CD4-positive, CD25-positive, alpha-beta regulatory T cell (primary cell): ENCODE measurements at places on chromosomes 16 and 17. TPM values are rescaled to one million over a fixed set of nuclear protein-coding genes. Genes with fewer than 3 reads are reported as not detected.

The SARM1 gene
- total RNA-seq: 21.7 TPM

DNA sequence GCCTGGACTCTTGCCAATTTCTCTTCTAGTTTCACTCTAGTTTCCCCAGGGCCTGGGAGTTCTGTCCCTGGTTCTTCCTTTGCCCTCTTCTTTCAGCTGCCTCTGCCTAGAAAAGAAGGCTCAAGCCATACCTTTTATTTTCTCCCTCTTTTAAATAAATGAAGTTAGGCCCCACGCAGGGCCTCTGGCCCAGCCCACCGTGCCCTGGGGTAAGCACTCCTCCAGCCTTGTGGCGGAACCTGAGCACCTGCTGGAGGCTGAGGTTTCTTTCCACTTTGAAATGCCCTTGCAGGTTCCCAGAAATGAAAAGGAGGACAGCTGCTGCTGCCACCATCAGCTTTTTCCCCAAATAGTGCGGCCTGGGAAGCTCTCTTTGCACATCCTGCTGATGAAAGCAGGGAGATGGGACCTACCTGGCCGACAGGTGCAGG lies 139.4 kb downstream of the CCDC182 start:
- peak overlapping the region; percentile 85 for H3K27ac ChIP-seq
- peak; percentile 64 for DNase-seq
- H3K4me3 ChIP-seq: peak overlapping the region; percentile 30
- peaks cover 64% of the 10 kb centered on the region for H3K4me1 ChIP-seq
- H3K27me3 ChIP-seq: no peaks in the 10 kb centered on the region

DNA sequence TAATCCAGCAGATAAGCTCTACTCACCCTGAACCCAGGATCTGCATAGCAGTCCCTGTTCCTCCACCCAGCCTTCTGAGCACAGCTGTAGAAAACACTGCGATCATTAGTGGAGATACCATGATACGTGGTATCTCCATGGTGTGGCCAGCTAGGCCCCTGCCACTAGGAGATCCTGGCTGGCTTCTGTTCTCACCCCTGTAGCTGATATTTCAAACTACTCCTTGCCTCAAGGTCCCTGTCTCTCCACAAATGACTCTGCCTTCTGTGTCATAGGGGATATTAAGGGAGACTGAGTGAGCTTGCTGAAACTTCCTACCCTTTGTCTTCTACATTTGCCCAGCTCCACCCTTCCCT lies 44.3 kb downstream of the ERN1 start:
- H3K4me3 ChIP-seq: peak overlapping the region; percentile 13
- H3K36me3 ChIP-seq: peaks cover 5% of the 10 kb centered on the region

The FNDC8 gene
- total RNA-seq: not detected

The MYH13 gene
- total RNA-seq: not detected

DNA sequence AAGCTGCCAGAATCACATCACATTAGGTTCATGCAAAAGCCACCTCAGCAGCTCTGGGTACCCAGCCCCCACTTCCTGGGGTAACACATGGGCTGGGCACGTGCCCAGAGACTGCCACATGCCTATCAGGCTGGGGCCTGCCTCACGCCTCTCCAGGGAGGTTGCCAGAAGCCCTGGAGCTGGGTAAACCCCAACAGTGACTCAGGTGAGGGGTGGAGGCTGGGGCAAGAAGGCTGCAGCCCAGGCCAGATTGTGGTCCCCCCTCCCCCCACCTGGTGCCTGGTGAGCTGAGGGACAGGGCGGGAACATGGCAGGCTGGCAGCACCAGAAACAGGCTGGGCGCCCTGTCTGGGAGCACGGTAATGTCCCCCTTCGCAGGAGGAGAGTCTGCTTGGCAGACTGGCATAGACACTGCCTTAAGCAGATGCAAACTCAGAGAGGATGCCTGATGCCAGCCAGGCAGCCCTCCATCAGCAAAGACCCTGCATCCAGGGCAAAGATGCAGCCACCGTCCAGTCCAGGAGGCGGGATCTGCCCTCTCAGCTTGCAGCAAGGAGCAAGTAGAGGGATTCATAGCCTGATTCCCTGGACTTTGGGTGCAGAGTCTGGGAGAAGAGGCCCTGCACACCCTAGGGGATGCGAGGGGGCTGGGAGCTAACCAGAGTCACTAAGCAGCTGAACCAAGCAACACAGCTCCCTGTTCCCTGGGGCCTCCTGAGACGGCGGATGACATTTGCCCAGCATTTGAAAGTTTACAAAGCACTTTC lies 28.8 kb downstream of the NGFR start:
- H3K4me3 ChIP-seq: no peak overlapping the region
- H3K27me3 ChIP-seq: no peaks in the 10 kb centered on the region
- H3K27ac ChIP-seq: no peak overlapping the region
- H3K36me3 ChIP-seq: no peaks in the 10 kb centered on the region
- peak; percentile 8 for DNase-seq
- peaks cover 3% of the 10 kb centered on the region for H3K4me1 ChIP-seq

The FAM83G gene
- total RNA-seq: 10.7 TPM

DNA sequence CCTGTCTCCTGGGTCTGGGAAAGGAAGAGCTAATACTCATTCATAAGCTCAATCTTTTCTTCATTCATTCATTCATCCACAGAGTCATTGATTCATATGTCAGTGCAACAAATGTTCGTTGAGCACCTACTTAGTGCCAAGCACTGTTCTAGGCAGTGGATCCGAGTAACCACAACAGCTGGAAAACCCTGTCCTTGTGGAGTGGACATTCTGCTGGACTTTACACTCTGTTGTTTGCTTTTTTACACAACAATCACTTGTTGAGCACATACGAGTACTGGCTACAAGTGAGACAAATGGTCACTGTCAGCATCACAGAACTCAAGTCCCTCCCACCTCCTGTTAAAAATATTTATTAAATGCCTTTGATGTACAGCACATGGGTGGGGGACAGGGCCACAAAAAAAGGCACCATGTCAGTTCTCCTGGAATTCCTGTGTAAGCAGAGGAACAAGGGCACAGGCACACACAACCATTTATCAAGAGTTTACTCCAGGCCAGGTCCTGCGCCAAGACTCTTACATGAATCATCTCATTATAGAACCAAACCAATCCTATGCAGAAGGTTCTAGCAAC lies 46.9 kb downstream of the TEKT5 start:
- no peak for DNase-seq
- no peaks in the 10 kb centered on the region for H3K4me1 ChIP-seq
- H3K27ac ChIP-seq: no peak overlapping the region
- no peaks in the 10 kb centered on the region for H3K36me3 ChIP-seq

The CTRL gene
- 8.0 TPM for total RNA-seq

- H3K27me3 ChIP-seq: no peaks in the 10 kb centered on the region
- H3K4me3 ChIP-seq: no peak overlapping the region
- DNase-seq: no peak
- no peaks in the 10 kb centered on the region for H3K4me1 ChIP-seq
Measured at GRCh38 chr16:69371564-69371963, 14.2 kb downstream of the TERF2 start.

DNA sequence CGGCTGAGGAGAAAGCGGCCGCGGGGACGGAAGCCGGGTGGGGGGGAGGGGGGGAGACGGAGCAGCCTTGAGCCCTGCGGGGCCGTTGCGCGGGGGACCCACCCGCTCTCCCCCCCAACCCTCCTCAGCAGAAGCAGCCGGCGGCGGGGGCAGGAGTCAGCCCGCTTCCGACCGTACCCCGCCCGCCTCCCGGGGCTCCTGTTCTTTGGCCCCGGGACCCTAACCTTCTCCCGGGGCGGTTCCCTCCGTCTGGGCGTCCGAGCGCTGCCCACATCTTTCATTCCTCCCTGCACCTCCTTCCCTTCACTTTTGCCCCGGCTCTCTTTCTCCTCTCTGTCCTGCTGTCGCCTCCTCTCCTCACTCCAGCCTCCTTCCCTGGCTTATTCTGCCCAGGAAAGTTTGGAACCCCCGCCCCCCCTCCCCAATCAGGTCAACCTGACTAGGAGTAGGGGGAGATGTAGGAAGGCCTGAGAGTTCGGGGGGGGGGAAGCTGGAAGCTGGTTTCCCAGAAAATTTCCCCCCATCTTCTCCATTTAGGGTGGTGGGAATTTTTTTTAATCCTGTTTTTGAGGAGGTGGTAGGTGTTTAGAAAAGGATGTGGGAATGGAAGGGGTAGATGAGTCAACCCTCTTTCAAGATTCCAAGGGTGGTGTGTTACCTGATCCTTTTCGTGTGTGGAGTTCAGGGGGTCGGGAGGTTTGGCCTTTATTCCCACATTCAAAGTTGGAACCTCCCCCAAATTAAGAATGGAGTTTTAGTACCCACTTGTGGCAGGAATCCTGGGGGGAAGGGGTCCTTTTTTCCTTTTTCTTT lies 427 bp upstream of the NLK start:
- H3K4me3 ChIP-seq: peak overlapping the region; percentile 54
- peaks cover 49% of the 10 kb centered on the region for H3K4me1 ChIP-seq
- DNase-seq: no peak
- no peaks in the 10 kb centered on the region for H3K27me3 ChIP-seq
- H3K27ac ChIP-seq: peak overlapping the region; percentile 84

The PRDM7 gene
- not detected for total RNA-seq

DNA sequence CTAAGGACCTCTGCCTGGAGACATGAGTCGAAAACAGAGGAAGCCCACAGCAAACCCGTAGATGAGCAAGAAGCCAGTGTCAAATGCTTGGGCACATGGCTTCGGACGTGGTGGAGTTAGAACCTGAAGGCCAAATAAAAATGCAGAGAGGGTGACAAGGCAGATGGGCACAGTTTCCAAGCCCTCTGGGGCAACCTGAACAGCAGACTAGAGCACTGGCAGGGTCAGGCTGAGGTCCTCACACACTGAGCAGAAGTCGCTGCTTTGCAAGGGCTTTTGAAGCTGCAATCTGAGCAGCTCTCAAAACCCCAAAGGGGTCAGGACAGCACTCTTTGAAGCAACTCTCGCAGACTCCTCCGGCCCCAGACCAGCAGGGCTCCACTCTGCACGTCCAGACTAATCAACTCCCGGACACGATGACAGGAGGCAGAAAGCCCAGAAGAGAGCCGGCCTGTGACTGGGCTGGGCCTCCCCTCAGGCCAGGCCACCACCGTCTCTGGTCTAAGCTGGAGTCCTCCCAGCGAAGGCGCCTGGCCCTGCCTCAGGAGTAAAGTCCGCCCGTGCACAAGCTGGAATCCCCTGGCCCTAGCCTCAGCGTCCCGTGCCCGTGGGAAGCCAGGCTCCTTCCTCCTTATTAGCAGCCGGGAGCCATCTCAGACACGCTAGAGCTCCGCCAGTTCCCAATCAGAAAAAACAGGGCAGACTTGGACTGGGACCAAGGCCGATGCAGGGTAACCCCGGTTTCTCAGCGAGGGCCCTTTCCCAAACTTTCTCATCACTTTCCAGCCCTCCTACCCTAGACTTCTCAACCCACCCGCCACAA lies 924 bp downstream of the SMARCD2 start:
- no peaks in the 10 kb centered on the region for H3K27me3 ChIP-seq
- H3K4me3 ChIP-seq: peak overlapping the region; percentile 84
- H3K27ac ChIP-seq: peak overlapping the region; percentile 92
- H3K4me1 ChIP-seq: peaks cover 53% of the 10 kb centered on the region

The KRTAP9-4 gene
- not detected for total RNA-seq

GRCh38 chr16:53844804-53845203 lies 140.8 kb downstream of the FTO start:
- H3K36me3 ChIP-seq: peaks cover 16% of the 10 kb centered on the region
- H3K27me3 ChIP-seq: no peaks in the 10 kb centered on the region
- no peaks in the 10 kb centered on the region for H3K4me1 ChIP-seq
- no peak for DNase-seq
- no peak overlapping the region for H3K27ac ChIP-seq

GRCh38 chr16:74718140-74718539 lies 17.5 kb upstream of the MLKL start:
- H3K27me3 ChIP-seq: no peaks in the 10 kb centered on the region
- H3K4me3 ChIP-seq: no peak overlapping the region
- H3K36me3 ChIP-seq: no peaks in the 10 kb centered on the region
- DNase-seq: no peak
- no peak overlapping the region for H3K27ac ChIP-seq
- H3K4me1 ChIP-seq: no peaks in the 10 kb centered on the region

GRCh38 chr17:27577121-27577761 lies 53.7 kb upstream of the LGALS9 start:
- H3K27ac ChIP-seq: no peak overlapping the region
- H3K36me3 ChIP-seq: no peaks in the 10 kb centered on the region
- H3K4me1 ChIP-seq: peaks cover 7% of the 10 kb centered on the region

- DNase-seq: no peak
- H3K4me3 ChIP-seq: no peak overlapping the region
- peaks cover 7% of the 10 kb centered on the region for H3K4me1 ChIP-seq
- no peaks in the 10 kb centered on the region for H3K36me3 ChIP-seq
Measured at GRCh38 chr17:57906910-57907309, 48.3 kb downstream of the CUEDC1 start.

The MILR1 gene
- total RNA-seq: 0.67 TPM

The ABCC12 gene
- not detected for total RNA-seq

The RUNDC3A gene
- total RNA-seq: 0.27 TPM

DNA sequence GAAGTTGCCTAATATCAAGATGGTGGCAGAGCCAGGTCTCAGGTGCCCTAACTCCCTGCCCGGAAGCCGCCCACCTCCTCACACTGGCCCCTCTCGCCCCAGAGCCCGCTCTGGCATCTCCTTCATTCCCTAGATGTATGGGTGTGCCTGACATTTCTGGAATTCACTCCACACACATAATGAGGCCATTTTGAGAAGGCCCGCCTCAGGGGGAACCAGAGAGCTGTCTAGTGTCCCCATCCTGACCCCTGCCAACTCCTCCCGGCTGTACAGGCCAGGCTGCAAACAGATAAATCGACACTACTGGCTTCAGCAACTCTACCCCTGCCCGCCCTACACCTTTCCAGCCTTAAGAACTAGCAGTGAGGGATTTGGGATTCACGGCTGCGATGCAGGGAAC lies 7.7 kb downstream of the WNT3 start:
- H3K27me3 ChIP-seq: peaks cover 8% of the 10 kb centered on the region
- DNase-seq: no peak
- no peaks in the 10 kb centered on the region for H3K4me1 ChIP-seq
- no peak overlapping the region for H3K4me3 ChIP-seq

DNA sequence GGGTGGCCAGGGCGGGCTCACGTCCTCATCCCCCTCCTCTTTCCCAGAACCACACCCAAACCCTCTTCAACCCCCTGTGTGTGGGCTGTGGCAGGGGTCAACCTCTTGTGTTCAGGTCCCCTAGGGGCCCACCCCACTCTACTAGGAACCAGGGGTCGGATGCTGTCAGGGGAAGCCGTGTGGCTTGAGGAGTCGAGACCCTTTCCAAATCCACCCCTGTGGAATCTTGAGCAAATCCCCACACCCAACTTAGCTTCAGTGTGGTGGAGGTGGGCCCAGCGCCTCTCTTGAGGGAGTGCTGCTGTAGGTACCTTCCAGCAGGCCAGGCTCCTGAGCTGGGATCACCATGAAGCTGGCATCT lies 121.5 kb downstream of the MRM1 start:
- H3K4me1 ChIP-seq: peaks cover 56% of the 10 kb centered on the region
- H3K27me3 ChIP-seq: no peaks in the 10 kb centered on the region
- no peaks in the 10 kb centered on the region for H3K36me3 ChIP-seq
- H3K4me3 ChIP-seq: no peak overlapping the region

DNA sequence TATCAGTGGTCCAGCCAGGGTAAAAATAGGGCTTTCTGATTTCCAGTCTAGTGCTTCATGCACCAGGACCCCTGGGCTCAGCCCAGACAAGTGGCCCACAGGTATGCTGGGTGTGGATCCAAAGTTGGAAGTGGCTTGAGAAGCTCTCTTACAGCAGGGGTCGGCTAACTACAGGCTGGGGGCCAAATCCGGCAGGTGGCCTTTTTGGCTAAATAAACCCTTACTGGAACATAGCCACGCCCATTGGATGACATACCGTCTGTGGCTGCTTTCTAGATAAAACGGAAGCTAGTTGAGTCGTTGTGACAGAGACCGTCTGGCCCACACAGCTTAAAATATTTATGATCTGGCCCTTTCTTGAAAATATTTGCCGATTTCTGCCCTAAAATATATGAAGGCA lies 119.0 kb upstream of the CDC42EP4 start:
- no peak overlapping the region for H3K27ac ChIP-seq
- no peaks in the 10 kb centered on the region for H3K36me3 ChIP-seq
- no peaks in the 10 kb centered on the region for H3K27me3 ChIP-seq
- H3K4me1 ChIP-seq: peaks cover 3% of the 10 kb centered on the region

The MYH2 gene
- total RNA-seq: not detected
